Islet precursor cell (in vitro differentiated cells): ENCODE measurements at places on chromosomes 7 and 10.

DNA sequence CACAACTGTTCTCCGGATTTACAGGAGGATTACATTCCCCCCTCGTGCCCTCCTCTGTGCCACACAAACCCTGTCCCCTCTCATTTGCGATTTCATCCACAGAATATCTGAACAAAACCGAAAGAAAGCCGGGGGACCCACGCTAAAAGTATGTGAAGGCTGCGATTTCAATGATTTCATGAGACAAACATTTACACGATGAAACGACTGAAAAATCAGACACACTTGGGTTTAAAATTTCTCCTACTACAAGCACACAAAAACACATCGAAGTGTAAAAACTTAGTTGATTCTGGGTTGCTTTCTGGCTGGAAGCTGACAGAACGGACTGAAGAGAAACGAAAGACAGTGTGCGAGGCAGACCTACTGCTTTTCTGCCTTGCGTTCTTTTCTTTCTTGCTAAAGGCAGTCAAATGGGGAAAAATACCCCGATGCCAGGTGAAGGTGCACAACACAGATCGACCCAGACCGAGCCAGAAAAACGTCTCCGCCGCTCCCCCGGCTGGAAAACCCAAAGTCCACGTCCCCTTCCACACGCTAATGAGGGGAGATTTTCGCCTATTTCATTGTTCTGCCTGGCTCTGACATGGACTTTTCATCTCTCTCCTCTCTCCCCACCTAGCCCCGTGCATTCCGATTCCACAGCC, 1.2 kb downstream of the HIPK2 start:
- DNase-seq, result no peak

- no peak for DNase-seq
These were observed 5.3 kb downstream of the CAMK2B start for GRCh38 chr7:44320141-44320540.

GRCh38 chr10:30756151-30756550, 126.6 kb upstream of the LYZL2 start:
- no peak for DNase-seq

GRCh38 chr10:102419269-102420180, 940 bp upstream of the PSD start:
- DNase-seq, result peak; percentile 77

DNA sequence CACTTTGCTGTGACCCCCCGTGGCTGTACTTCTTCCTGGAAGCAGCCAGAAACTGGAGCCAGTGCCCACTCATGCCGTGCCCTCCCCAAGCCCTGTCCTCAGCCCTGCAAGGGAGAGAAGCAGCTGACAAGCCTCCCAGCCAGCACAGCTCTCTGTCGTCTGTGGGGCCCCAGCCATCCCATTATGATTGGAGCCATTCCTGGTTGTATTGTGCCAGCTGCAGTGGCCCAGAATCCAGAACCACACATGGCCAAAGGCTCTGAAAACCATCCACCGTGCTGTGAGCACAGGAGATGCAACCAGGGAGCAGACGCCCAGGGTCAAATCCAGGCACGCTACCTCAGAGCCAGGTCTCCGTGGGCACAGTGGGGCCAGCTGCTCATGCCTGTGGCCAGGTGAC, 18.7 kb downstream of the GRID2IP start:
- no peak for DNase-seq

DNA sequence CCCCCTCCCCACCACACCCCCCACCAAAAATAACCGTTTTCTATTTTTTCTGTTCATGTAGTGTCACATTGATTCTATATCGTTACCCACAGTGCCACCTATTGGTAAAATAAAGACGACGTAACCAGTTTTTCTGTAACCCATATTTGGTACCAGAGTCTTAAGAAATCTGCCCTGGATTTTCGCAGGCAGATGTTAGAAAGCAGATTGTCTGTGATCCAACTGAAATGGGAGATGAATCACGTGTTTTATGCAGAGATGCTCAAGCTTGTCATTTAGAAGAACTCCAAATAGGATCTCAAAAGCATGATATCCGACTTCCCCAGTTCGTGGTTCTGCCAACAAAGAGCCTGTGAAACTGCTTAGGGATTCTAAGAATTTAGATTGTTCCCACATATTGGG, 261.1 kb upstream of the CSTF2T start:
- DNase-seq, result no peak

DNA sequence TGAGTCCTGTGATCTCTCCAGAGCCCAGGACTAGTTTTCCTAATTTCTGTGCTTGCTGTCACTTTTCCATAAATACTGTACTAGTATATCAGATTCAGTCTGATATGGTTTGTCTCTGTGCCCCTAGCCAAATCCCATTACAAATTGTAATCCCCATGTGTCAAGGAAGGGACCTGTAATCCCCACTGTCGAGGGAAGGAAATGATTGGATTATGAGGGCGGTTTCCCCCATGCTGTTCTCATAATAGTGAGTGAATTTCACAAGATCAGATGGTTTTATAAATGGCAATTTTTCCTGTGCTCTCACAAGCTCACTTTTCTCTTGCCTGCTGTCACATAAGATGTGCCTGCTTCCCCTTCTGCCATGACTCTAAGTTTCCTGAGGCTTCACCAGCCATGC, 54.8 kb upstream of the IFRD1 start:
- no peak for DNase-seq

- DNase-seq, result no peak
These were observed 760 bp upstream of the KCTD7 start for GRCh38 chr7:66627881-66628360.

- peak; percentile 30 for DNase-seq
These were observed 120.6 kb upstream of the CHST15 start for GRCh38 chr10:124213899-124214510.

DNA sequence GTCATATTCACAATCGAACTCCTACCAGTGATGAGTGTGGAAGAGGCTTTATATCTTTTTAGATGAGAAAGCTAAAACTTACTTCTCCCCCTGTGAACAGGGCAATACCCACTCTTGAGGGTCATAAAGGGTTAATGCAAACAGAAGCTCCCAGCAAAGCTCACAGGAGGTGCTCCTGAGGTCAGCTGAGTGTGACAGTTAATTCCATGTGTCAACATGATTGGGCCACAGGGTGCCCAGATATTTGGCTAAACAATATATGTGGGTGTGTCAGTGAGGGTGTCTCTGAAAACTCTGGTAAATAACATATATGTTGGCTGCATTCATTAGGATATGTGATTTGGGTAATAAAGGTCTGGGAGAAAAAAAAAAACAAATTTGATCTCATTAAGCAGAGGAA, 86.0 kb downstream of the HIP1 start:
- DNase-seq, result no peak

GRCh38 chr7:141202535-141202934, 128.7 kb downstream of the TMEM178B start:
- no peak for DNase-seq
